ENCODE measurements at places on chromosomes 6 and 20.

DNA sequence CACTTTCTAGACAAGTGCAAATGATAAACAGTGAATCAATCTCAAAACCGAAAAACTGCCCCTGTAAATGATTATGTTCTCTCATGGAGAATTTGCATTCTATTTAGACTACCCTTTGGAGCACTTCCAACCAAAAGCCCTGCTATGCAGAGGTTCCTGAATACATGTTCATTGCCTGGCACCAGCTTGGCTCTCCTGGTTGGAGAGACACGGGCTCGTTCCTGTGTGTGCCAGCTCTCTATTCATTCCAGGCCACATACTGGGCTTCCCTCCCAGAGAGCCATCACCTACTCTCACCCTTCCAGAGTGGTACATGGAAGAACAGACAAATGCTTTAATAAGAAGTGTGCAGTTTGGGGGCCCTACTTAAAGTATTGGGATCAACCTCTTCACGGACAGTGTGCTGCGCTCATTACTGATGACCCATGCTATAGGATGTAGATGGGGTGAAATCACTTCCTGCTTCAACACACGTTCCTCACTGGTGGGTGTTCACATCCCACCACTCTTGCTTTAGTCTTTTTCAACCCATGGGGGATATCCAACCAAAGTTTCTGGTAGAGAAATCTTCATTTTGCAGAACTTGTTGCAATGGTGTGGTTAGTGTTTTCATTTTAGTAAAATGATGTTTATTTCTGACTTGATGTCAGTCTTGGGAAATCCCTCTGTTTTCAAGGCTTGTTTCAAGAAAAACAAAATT lies 38.5 kb upstream of the NAA20 start:
- DNase-seq = no peak

- DNase-seq = no peak
These were observed 1.7 kb upstream of the VSTM2L start for GRCh38 chr20:37901240-37901639.

DNA sequence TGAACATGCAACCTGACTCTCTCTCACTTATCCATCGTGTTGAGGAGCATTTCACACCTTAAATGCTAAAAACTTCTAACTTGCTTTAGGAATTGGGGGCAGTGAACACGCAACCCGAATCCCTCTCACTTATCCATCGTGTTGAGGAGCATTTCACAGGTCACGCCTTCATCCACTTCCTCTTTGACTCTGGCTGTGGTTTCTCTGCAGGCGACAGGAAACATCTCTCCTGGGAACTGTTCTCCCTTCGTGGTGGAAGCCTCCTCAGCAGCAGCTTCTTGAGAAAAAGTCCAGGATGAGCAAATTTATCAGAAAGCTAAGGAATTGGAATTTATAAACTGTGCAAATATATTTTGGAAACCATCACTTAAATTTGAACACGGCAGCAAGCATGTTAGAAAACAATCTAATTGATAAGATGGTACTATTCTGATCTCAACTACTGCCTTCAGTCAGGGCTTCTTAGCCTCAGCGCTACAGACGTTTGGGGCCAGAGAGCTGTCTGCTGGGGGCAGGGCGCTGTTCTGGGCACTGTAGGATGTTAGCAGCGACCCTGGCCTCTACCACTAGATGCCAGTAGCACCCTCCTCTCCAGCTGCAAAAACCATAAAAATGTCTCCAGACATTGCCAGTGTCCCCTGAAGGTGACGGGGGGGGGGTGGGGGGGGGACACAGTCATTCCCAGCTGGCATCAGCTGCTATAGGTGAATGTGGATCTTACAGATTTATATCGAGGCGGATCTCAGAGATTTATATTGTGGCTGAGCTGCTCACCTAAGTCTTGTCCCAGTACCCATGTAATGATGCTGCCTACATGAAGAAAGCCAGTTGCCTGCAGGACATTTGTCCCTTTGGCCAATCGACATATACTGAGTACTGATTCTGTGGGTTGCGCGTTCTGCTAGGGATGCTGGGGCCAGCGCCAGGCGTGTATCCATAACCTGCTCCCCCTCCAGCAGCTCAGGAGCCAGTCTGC lies 26.2 kb downstream of the CTCFL start:
- DNase-seq = no peak

GRCh38 chr6:87655824-87656223 lies 46.2 kb downstream of the AKIRIN2 start:
- no peak for DNase-seq

GRCh38 chr6:18022398-18023231 lies 35.2 kb upstream of the KIF13A start:
- no peak for DNase-seq

DNA sequence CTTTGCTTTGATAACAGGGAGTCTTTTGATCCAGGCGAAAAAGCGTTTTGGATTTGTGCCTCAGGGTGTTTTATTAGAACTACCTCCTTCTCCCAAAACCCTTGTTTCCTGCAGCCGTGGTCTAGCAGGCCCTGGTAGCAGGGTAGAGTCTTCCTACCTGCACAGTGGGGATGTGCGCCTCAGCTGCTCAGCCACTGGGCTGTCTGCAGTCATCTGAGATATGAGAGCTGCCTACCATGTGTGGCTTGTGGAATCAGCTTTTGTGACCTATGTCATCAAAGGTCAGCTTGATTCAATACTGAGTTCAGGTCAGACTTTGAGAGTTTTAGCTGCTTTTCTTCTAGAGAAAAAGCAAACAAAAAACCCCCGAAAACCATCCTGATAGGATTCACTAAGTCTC lies 279.5 kb downstream of the CLIC5 start:
- no peak for DNase-seq

DNA sequence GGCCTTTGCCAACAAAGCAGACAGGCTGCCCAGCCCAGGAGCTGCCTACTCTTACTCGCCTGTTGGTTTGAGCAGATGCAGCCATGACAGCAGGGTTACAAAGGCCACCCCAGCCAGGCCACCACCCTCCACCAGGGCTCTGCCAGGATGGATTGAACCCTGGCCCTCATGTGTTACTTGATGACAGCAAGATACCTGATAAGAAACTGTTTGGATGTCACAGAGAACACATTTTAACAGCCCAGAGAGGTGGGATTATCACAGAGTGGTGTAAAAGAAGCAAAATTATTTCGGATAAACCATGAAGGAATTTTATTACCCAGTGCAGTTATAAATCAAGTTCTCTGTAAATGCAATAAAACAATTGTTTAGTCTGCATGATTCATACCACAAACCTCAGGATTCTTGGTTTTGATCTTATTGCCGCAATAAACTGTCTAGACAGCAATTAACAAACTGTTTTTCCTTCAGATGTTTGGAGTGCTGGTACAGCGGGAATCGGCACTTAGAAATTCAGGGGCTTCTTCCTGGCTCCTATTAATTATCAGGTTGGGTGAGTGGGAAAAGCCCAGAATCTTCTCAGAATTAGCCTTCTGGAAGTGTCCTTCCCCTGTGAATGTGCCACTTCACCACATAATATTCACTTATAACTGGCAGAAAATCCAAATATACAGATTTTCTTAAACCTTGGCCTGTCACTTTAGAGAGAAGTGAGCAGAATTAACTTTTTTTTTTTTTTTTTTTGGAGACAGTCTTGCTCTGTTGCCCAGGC lies 58.0 kb upstream of the SALL4 start:
- no peak for DNase-seq
